ENCODE measurements at places on chromosomes 3 and 15.

- no peak for DNase-seq
Observed at GRCh38 chr3:128864351-128864811, 15.0 kb upstream of the ACAD9 start.

DNA sequence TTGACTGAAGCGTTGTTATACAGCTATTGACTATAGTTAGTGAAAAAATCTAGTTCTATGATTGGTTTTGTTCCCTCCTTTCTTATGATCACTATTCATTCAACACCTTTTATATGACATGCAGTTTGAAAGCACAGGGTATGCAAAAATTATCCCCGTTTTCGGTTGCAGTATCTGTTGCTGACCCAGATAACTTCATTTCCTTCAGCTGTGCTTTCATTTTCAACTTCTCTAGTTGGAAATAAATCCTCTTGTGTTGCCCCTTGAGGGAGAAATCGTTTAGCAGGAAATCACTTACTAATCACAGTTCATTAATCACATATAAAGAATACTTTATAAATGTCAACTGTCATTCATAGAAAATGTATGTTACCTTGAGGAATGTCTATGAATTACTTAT, 55.1 kb downstream of the MBNL1 start:
- no peak for DNase-seq

- no peak for DNase-seq
Observed at GRCh38 chr3:142963516-142964448, at the start of gene PAQR9. PAQR9 (minus strand) TSS chr3:142963674; CDS start chr3:142963336, 338 bp downstream.

GRCh38 chr3:71930056-71930991, 145.4 kb upstream of the PROK2 start:
- DNase-seq: no peak

DNA sequence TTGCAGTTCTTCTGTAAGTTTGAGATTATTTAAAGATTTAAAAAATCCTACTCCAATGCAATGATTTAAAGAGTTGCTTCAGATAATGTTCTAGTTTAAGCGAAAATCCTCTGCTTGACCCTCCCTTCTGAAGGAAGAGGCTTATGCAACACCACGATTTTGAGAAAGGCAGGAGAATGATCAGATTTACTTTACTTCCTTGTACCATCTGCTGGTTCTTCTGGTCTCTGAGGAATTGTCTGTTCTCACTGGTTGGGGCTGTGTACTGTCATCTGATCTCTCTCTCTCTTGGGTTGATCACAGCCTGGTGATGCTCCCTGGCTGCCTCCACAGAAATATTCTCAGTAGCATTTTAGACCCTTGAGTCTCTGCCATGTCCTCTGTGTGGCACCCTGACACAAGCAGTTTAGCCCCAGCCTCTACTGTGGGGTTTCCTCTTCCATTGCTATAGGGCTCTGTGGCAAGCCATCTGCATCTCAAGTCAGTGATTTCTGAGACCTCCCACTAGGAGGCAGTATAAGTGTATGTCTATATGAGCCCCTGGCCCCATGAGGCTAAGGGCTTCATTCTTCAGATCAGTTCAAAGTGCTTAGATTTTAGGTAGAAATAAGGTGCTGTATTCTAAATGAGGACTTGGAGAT, 50.8 kb upstream of the PLAAT1 start:
- no peak for DNase-seq

DNA sequence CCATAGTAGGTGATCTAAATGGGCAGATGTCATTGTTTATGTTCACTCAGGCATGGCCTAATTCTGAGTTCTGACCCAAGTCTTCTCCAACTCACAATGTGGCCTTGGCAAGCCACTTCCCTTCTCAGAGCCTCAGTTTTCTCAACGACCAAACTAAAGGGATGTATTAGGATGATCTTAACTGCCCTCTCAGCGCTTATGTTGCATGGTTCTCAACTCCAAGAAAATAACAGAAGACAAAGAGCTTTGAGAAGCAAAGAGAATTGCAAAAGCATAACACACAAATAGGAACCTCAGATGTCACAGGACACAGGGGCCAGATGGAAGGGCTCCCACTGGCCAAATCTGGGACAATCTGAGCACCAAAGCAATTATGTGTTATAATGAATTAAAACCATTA, 8.6 kb downstream of the RHCG start:
- DNase-seq: no peak

DNA sequence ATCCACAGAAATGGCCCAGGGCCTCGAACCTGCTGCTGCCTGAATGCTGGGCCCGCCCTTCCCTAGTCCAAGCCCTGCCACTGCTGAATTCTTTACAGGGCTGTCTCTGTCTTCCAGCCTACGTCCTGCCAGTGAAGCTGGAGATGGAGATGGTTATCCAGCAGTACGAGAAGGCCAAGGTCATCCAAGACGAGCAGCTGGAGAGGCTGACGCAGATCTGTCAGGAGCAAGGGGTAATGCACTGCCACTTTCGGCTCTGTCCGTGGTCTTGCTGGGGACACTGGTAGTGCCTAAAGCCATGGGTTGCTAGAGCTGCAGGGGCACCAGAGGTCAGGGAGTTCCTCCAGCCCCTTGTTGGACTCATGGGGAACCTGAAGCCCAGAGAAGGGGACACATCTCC, 115.7 kb downstream of the TMEM266 start:
- no peak for DNase-seq

GRCh38 chr3:196979545-196979944, 10.9 kb upstream of the PIGZ start:
- no peak for DNase-seq

DNA sequence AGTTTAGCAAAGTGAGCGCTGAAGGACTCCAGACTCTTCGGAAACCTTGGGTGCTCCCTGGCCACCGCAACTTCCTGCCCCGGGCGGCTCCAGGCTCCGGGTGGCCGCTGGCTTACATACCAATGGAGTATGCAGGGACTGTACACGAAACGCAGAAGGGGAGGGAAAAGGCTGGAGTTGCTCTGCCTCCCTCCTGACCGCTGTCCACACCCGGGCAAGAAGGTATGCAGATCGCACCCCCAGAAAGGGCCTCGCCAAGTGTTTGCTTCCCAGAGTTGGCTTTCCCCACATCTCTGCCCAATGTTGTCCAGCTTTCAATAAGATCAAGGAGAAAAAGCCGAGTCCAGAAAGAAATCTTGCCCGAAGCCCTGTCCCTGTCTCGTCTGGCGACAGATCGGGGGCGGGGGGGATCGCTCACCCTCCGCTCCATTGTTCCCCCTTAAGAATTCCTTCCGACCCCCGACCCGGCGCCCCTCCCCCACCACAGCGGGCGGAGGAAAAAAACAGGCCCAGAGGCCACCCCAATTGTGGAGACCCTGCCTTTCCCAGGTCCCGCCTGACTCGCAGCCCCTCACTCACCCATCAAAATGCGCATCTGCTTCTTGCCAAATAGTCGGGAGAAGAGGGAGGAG, 533 bp downstream of the ARF4 start:
- peak; percentile 63 for DNase-seq

GRCh38 chr3:71510510-71510909, 73.0 kb downstream of the FOXP1 start:
- DNase-seq: no peak

DNA sequence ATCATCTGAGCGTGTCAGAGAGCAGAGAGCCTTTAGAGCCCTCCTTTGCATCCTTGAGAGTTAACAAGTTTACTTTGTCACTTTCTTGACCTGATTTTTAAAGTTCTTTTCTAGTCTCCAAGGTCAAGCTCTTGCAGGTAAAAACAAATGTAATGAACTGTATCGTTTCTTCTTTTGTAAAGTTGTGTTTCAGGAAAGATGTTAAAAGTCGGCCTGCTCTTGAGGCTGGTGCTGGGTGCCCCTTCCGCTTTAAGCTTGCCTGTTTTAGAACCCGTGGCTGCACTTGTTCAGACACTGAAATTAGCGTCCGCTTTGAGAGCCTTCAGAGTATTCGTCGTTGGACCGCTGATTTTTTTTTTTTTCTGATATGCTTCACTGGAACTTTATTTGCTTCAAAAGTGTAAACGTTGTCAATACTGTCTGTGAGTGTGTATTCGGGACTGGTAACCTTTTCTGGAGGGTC, 52.6 kb upstream of the ULK4 start:
- peak; percentile 18 for DNase-seq

- no peak for DNase-seq
Observed at GRCh38 chr15:53746101-53746500, 13.4 kb downstream of the WDR72 start.

DNA sequence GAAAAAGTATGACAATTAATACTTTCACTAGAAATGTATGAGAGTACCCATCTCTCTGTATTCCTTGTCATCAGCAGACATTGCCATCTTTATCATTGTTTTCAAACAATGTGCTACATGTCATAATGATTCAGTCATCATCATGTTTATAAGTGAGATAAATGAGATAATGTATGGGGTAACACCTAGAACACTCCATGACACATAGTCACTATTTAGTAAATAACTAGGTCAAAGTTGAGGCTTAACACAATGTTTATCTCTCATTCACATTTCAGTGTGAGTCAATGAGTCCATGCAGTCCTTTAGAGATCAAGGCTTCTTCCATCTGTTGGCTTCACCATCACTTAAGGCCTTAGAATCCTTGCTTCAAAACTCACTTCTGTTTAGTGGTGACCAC, 70.0 kb downstream of the NLGN1 start:
- DNase-seq: no peak

DNA sequence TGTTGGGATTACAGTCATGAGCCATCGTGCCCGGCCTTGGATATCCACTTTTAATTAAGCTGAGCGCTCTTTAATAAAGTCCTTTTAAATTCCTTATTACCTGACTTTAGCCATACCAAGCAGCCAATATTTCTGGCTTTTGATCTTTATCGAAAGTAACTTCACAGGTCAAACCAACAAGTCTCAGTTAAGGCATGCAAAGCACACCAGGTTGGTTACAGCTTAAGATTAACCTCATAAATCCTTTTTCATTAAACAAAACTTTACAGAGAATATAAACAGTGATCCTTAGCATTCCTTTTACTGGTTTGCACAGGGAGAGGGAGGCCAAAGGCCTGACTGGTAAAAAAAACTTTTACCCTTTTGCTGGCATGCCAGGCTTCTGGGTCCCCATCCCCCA, 17.7 kb downstream of the ZNF662 start:
- DNase-seq: no peak

DNA sequence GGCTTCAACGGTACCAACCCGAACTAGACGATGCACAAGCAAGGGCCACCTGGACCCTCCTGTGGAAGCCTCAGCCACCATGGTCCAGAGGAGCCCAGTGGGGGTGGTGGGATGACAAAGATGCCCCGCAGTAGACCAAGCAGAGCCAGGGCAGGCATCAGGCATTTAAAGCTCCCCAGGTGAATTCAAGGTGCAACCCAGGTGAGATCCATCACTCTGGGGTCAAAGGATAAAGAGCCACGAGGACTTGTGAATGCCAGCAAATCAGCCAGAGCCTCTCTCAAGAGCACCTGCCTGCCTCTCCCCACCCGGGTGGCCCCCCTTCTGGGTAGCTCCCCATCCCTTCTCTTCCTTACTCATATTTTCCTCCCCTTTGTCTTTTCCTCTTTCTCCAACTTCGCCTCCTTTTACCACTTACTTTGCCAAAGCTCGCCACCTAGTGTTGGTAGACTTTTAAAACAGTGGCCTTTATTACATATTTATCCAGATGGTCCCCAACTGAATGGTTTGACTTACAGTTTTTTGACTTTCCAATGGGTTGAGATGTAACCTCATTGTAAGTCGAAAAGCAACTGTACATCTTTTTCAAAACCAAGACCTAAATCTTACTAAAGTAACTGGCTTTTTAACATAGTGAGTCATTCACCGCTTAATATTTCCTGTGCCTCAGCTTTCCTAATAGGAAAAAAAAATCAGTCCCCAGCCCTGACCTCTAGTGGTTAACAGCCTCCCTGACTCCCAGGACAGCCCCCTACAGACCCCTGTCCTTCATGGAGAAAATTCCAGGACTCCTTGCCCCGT, 18.8 kb downstream of the PLA2G4F start:
- no peak for DNase-seq

DNA sequence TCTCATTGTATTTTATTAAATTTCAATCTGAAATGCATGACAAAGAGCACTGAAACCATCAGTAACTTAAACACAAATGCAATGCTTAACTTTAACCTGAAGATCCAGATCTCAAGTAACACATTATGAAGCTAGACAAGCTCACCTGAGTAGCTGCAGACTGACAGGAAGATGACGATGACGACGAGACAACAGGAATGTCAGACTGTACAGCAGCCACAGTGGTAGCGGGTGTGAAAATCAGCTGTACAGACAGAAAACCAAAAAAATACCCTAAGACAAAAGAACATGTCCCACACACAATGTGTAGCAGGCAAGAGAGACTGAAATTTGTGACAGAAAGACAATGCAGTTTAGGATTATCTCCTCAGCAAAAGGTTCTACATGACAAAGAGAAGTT, 36.3 kb downstream of the PHC3 start:
- no peak for DNase-seq

DNA sequence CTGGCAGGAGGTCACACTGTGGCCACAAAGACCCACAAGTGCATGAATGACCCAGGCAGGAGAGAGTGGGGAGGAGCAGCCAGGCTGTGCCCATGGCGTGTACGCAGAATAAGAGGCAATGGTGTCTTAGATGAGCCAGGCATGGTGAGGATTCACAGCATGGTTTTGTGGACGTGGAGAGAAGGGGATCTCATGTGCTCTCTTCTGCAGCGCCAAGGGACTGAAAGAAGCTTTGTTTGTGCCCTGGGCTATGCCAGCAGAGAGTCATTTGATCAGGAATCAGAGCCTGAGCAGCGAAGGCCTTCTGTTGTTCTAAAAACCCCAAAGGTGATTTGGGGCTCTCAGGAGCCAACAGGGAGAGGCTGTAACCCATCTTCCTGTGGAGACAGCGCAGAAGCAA, 18.7 kb upstream of the RPP14 start:
- no peak for DNase-seq

DNA sequence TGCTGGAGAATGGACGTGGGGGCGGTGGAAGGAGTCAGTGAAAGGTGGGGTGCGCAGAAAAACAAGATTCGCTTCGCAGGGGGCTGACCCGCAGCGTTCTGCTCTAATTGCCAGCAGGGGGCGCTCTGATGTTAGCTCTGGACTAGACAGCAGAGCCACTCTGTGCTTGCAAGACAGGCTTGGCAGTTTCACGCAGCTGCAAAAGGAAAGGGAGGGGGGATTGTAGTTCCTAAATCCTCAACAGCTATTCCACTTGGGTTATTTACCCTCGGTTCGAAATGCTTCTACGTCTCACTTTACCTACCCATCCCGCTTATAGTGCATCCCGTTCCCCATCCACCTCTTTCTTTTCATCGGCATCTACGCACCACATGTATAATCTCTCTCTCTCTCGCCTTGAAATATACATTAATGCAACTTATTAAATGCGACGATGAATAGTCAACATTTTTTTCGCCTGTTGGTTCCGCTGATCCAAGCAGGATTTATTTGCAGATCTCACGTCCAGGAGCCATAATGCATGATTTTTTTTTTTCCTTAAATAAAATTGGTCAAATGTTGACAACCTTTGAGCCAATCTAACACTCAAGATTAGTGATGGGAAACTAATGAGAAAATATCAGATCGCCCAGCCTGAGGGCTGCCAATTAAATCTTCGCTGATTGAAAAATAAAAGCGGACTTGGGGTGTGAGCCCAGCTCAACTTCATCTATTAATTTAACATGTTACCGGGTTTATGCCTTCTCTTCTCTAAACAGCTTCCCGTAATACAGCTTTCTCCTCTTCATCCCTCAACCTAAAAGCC, 216.4 kb downstream of the MEIS2 start:
- DNase-seq: peak; percentile 46
